Tongue (tissue), 3 donors: ENCODE measurements at places on chromosomes 12 and 14. TPM values are rescaled to one million over a fixed set of nuclear protein-coding genes. Genes with fewer than 3 reads are reported as not detected.

The TMEM229B gene
- total RNA-seq, result 1.6 TPM

The DYRK4 gene
- 5.1 TPM for total RNA-seq

The IFI27 gene
- 22.2 TPM for total RNA-seq

The TXNDC16 gene
- 12.5 TPM for total RNA-seq

The TNFAIP2 gene
- total RNA-seq, result 73.4 TPM

The AMDHD1 gene
- not detected for total RNA-seq

The TAS2R7 gene
- not detected for total RNA-seq

The KLRD1 gene
- 0.31 TPM for total RNA-seq

The GPRC5A gene
- total RNA-seq, result 2.9 TPM

The ARHGEF40 gene
- 79.2 TPM for total RNA-seq

The CYP46A1 gene
- 3.1 TPM for total RNA-seq

The RASSF8 gene
- total RNA-seq, result 51.0 TPM

The KRT6A gene
- 299 TPM for total RNA-seq

The SDR9C7 gene
- 0.51 TPM for total RNA-seq

The C12orf50 gene
- not detected for total RNA-seq

The FGF23 gene
- 0.31 TPM for total RNA-seq

The SYNE3 gene
- total RNA-seq, result 15.2 TPM

The PTPRQ gene
- total RNA-seq, result 0.21 TPM

The SDSL gene
- 0.31 TPM for total RNA-seq

The CS gene
- 235 TPM for total RNA-seq

The SLC48A1 gene
- total RNA-seq, result 9.7 TPM

The CIPC gene
- total RNA-seq, result 42.4 TPM

The GZMB gene
- total RNA-seq, result 0.41 TPM

The LRRIQ1 gene
- 1.1 TPM for total RNA-seq

The KRT71 gene
- not detected for total RNA-seq

The ACSM4 gene
- not detected for total RNA-seq

The WNT1 gene
- not detected for total RNA-seq

The TPPP2 gene
- total RNA-seq, result not detected

The PTPN21 gene
- total RNA-seq, result 31.3 TPM

The HVCN1 gene
- 8.4 TPM for total RNA-seq

The AQP2 gene
- total RNA-seq, result not detected

The SIX6 gene
- total RNA-seq, result not detected

The DLK1 gene
- 1,117 TPM for total RNA-seq

The NOVA1 gene
- 15.5 TPM for total RNA-seq

The GPR137C gene
- total RNA-seq, result 5.0 TPM

The STXBP6 gene
- total RNA-seq, result 22.0 TPM

The FSCB gene
- total RNA-seq, result 0.10 TPM

The SYCP3 gene
- total RNA-seq, result not detected

The CLEC4C gene
- not detected for total RNA-seq

The NXPH4 gene
- 1.3 TPM for total RNA-seq
